ENCODE measurements at places on chromosomes 6 and 20.
A peak's percentile ranks its signal among the peaks of the same experiment; 100 is the strongest.

DNA sequence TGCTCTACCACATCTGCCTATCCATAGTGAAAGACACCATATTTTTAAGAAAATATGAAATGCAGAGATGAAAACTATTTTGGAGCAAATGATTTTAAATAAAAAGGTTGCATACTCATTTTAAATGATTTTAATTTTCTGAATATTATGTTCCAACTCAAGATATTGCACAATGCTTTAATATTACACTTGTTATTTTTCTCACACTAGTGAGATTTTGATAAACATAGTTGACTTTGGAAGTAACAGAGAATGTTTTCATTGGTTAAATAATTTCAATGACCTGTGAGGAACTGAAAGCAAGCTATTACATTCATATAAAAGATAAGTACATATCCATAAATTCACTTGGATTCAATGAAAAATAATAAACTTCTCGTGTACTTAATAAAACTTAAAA, 7.2 kb upstream of the TMEM30A start:
- no peak overlapping the region for H3K4me3 ChIP-seq
- DNase-seq = no peak
- no peak overlapping the region for H3K27ac ChIP-seq
- no peaks in the 10 kb centered on the region for H3K27me3 ChIP-seq

GRCh38 chr20:35192118-35192872, 20.4 kb downstream of the PROCR start:
- no peaks in the 10 kb centered on the region for H3K27me3 ChIP-seq
- no peak for DNase-seq
- no peak overlapping the region for H3K27ac ChIP-seq
- no peaks in the 10 kb centered on the region for H3K4me1 ChIP-seq

DNA sequence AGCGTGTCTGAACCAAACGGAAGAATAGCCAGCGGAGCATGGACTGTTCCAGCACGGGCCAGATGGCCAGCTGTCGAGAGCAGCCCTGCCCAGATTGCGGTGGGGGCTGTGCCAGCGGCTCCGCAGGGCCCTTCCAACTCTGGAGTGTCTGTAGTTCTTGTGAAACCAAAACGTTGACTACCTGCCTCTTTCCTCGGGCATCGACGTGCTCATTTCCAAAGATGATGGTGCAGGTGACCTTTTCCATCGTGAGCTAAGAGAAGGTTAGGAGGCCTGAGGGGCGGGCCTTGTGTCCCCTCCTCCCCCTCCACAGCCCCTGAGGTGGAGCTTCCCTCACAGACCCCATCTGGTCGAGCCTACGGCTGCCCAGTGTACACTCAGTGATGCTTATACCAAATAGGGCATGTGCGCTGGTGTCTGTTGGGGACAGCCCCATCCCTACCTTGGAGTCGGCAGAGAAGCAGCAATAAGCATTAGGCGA, 12.9 kb upstream of the C20orf144 start:
- H3K4me1 ChIP-seq = peaks cover 12% of the 10 kb centered on the region
- no peaks in the 10 kb centered on the region for H3K27me3 ChIP-seq
- no peak for DNase-seq

- H3K36me3 ChIP-seq = no peaks in the 10 kb centered on the region
- no peak for DNase-seq
- no peak overlapping the region for H3K4me3 ChIP-seq
- no peak overlapping the region for H3K27ac ChIP-seq
- H3K4me1 ChIP-seq = peaks cover 10% of the 10 kb centered on the region
- H3K27me3 ChIP-seq = no peaks in the 10 kb centered on the region
These were observed 45.4 kb downstream of the MYB start for GRCh38 chr6:135226537-135226936.

- no peak for DNase-seq
- H3K4me1 ChIP-seq = peaks cover 5% of the 10 kb centered on the region
- H3K27ac ChIP-seq = no peak overlapping the region
- no peak overlapping the region for H3K4me3 ChIP-seq
These were observed 41.0 kb upstream of the HIVEP1 start for GRCh38 chr6:11971154-11971553.

DNA sequence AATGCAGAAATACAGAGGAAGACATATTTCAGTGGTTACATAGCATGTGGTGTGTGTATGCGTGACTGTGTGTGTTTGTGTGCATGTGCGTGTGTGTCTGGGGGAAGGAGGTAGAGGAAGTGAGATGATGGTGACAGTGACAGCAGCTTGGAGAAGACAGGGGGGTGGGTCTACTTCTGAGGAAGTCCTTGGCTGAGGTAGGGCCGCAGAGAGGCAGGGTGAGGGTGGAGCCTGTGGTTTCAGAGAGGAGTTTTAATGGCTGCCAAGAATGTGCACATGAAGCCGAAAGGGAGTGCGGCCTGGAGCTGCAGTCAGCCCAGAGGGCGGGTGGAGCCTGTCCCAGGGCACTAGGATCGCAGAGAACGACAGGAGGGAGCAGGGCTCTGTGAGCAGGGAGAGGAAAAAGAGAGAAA, 22.7 kb upstream of the RNF24 start:
- DNase-seq = peak; percentile 91
- peak overlapping the region; percentile 37 for H3K4me3 ChIP-seq
- H3K27me3 ChIP-seq = no peaks in the 10 kb centered on the region
- peaks cover 22% of the 10 kb centered on the region for H3K4me1 ChIP-seq
- H3K36me3 ChIP-seq = no peaks in the 10 kb centered on the region
- peak overlapping the region; percentile 39 for H3K27ac ChIP-seq

- no peaks in the 10 kb centered on the region for H3K27me3 ChIP-seq
- H3K36me3 ChIP-seq = no peaks in the 10 kb centered on the region
- H3K27ac ChIP-seq = no peak overlapping the region
These were observed 36.5 kb downstream of the HIVEP1 start for GRCh38 chr6:12048609-12049008.

All from CD4-positive, alpha-beta memory T cell (primary cell).